Non-pigmented ciliary epithelial cell (primary cell): ENCODE measurements at places on chromosomes 2 and 18.

- no peak for DNase-seq
Observed at GRCh38 chr2:127219171-127220070, 678 bp downstream of the CYP27C1 start.

DNA sequence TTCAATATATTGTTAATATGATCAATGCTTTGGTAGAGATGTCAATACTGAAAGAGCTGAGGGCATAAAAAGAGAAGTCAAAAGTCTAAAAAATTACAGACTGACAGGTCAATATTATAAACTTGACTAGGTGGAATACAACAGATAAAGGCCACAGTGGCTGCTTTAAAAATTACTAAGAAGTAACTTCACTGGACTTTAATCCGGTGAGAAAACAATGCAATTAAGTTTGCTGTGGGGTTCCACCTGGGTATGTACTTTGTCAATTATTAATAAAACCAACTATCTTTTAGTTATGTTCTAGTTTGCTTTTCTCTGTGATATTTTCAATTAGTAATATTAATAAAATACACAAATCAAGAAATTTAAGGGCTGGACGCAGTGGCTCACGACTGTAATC is 44.7 kb downstream of the RAPH1 start:
- no peak for DNase-seq

DNA sequence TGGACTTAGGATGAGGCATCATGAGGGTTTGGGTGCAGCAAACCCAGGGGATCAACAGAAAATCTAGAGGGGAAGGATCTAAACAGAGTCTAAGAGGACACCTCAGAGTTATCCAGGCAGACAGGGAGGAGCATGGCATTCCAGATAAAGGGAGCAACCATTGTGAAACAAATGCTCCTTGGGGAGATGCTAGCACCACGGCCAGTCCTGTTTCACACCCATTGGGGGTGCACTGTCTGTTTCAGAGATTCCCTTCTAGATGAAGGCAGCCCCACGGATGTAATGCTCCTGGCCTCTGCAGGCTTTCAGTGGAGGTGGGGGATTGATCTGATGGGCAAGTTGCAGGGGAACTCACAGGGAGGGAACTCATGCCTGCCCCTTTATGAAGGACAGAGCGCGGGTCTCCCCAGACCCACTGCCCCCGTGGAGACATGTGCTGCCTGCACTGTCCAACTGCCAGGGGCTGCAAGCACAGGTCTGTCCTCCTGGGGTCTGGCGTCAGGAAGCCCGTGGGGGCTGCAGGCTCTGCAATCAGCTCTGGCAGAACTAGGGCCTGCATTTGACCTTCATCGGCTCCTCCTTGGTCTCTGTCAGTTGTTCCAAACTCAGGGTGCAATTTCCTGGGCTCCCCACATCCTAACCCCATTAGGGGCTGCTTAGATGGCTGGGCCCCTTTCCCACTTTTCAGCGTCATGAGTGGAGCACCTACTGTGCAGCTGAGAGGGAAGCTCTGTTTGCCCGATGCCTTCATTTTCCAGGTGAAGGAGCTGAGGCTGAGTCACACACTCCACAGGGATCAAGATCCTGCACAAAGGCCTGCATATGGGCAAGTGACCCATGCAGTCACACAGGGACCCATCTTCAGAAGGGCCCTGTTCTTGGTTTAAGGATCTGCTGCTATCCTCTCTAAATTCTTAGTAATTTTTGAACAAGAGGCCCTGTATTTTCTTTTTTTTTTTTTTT is 163.4 kb downstream of the ARL4C start:
- DNase-seq: no peak

DNA sequence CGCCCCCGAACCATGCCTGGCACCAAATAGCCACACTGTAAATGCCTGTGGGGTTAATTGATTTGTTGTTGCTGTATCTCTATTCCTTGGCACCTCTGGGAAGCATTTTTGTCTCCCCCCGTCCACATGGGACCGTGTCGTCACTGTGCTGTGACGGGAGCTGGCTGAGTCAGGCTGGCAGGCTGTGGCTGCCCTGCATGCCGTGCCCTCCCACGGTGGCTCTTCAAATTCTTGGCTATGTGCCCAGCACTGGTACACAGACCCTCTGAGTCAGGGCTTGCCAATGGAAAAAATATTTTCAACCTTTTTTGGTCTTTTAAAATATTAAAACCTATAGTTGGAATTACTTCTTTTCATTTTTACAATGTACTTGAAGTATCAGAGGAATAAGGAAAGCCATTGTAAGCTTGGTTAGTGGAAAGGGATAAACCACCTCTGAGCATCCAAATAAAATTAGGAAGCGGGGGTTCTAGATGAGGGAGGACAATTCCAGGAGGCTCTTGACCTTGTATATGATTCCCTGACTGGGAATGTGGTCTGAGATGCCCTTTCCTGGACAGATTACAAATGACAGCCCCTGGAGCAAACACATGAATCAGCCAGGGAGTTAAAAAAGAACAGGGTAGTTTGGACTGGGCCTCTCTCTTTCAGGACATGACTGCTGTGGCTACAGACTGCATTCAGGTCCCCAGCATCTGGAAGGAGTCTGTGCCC is 59.4 kb downstream of the DGKD start:
- no peak for DNase-seq

GRCh38 chr2:38077431-38077769 is 1.4 kb upstream of the CYP1B1 start:
- DNase-seq: no peak

DNA sequence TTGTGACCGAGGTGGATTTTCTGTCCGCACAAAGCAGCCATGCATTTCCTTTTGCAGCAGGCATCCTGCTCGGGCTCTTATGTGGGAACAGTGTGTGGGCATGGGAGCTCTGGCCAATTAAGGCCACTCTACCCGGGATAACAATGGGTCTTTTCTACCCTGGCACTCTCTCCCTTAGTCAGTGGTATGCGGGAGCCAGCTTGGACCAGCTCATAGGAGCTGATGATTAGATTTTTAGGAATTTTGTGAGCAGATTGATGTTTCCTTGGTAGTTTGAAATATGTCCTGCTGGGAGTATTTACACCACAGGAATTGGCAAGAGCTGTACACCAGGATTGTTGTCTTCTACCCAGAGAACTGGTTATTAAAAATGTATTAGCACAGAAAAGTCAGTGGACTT is 89.3 kb downstream of the SPP2 start:
- no peak for DNase-seq

DNA sequence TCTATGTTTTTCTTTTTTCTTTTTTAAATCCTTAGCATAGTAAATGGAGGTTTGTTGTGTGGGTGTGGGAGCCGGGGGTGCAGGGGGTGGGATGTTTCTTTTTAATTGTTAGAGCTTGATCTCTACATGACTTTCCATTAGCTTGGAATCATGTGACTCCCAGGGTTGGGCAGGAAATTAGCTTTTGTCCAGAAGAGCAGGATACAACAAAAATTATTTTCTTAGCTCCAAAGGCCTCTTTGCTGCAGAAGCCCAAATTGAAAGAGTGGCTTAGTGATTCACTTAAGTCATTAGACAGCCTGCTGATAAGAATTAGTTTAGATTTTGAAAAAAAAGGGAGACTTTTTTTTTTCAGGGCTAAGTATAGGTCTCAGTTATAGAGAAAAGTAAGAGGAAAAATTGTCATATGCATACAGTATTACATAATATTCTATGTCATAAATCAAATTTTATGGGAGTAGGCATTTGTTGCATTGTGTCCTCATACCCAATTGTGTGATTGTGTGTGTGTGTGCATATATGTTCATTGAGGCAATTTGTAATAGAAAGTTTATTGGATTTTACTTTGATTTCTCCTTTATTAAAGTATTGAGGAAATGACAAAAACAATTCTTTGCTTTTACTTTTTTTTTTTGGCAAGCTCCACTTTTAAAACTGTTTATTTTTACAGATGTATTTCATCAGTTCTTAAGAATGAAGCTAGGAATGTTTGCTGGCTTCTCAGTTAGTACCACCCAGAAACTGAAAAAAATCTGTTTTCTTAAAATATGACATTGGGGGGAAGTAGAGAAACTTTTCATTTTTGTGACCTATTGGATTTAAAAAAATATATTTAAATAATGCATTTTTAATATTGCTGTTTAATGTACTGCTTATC is 47.4 kb downstream of the TSPYL6 start:
- DNase-seq: peak; percentile 32

- no peak for DNase-seq
Observed at GRCh38 chr2:83959266-83959665, 499.8 kb downstream of the SUCLG1 start.

DNA sequence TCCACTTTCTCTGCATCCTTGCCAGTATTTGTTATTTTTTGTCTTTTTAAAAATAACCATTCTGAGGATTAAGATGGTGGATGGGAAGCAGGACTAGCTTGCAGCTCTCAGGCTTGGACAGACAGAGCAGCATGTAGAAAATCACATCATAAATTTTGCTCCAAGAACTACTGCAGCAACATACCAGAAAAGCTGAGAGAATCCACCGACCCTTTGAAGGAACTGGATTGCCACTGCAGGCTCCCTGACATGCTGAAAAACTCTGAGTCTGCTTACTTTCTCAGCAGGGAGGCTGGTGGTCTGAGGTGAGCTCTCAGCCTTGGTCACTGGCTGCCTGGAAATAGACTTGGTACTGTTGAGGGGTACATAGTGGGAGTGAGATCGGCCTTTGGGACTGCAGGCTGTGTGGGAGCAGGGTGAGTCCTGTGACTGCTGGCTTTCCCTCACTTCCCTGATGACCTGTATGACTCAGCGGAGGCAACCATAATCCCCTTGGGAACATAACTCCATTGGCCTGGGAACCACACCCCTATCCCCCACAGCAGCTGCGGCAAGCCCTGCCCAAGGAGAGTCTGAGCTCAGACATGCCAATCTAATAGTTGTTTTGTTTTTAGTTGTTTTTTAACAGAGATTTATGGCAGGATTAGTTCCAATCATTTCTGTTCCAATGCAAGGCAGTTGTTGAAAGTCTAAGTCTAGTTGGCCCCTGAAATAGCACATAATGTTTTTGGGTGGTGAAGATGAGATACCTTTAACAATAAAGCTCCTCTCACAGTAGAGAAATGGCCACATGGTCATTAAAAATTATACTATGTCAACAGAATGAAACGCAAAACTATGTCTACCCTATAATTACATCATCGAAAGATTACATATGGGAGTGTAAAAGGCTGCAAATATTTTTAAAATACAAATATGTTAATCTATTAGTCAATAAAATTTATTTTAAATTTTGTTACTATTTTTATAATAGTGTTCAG is 414.2 kb upstream of the CHAC2 start:
- DNase-seq: peak; percentile 19

DNA sequence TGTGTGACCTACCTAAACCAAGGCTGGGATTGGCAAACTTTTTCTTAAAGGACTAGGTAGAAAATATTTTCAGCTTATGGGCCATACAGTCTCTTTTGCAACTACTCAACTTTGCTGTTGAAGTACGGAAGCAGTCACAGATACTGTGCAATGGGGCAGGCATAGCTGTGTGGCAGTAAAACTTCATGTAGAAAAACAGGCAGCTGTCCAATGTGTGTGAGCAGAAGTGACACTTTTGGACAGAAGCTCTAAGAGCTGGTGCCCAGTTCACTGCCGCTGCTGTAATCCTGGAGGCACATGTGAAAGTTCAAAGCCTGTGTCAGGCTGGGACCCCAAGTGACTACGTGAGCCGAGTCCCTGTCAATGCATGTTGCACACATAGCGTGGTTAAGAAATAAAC is 46.7 kb downstream of the MAPK4 start:
- DNase-seq: no peak

DNA sequence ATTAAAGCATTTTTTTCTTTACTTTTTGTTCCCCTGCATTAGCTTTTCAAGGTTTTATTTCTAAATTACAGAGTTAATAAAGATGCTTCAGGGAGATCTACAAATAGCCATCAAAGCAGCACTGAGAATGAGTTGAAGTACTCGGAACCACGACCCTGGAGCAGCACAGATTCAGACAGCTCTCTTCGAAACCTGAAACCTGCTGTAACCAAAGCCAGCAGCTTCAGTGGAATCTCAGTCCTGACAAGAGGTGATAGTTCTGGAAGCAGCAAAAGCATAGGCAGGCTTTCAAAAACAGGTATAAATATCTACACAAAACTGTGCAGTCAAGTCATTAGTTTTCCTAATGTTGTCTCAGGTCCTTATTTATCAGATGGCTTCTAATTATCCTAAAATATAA is 102.8 kb upstream of the UBXN4 start:
- DNase-seq: no peak

DNA sequence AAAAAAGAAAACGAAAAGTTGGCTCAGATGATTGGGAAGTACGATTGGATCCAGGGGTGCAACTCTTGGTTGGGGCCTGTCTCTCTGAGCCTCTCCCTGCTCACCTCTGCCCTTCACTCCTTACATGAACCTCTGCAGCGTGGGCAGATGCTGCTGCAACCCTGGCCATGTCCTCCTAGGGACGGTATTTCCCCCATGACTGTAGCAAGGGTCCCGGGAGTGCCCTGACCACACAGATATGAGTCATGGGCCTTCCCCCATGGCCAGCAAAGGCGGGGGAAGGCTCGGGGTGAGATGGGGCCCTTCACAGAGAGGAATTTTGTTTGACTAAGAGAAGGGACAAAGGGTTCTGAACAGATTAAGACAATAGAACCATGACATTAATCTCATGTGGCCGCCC is 129.0 kb downstream of the NCK2 start:
- peak; percentile 63 for DNase-seq

DNA sequence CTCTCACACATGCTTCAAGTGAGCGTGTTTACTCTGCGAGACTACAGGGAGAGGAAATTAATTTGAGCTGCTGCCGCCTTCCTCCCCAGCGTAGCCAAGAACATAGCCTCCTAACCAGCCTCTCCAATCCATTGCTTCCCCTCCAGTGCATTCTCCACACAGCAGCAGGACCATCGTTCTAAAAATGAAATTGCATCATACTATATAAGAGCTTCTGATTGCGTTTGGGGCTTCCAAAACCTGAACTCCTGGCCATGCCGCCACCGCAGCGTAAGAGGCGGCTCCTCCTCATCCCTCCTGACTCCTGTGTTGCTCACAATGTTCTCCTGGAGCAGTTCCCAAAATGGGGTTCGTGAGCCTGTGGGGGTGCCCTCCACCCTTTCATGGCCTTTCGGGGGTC is 142.1 kb downstream of the MYT1L start:
- DNase-seq: no peak

GRCh38 chr2:239908744-239909143 is 116.4 kb downstream of the NDUFA10 start:
- no peak for DNase-seq

- no peak for DNase-seq
Observed at GRCh38 chr2:164146441-164146840, 410.6 kb upstream of the FIGN start.

DNA sequence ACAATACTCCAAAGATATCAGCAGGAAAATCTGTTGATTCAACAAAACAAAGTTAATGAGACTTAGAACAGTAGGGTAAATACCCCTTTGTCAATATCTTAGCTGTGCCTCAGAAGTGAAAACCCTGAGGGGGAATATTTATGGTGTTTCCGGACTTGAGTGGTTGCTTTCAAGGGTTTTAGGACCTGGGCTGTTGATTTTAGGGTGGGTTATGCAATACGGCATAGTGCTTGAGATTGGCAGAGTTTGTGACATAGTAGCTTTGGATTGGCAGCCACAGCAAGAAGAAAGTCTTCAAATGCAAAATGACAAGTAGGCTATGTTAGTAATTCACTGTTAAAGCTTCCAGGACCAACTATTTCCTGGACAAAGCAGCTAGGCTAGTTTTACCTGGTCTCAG is 826.3 kb upstream of the CDH2 start:
- no peak for DNase-seq
